ENCODE measurements at places on chromosomes 16 and 17. TPM values are rescaled to one million over a fixed set of nuclear protein-coding genes. Genes with fewer than 3 reads are reported as not detected.

GRCh38 chr17:38416840-38417209, 11.4 kb upstream of the ARHGAP23 start:
- DNase-seq: no peak

DNA sequence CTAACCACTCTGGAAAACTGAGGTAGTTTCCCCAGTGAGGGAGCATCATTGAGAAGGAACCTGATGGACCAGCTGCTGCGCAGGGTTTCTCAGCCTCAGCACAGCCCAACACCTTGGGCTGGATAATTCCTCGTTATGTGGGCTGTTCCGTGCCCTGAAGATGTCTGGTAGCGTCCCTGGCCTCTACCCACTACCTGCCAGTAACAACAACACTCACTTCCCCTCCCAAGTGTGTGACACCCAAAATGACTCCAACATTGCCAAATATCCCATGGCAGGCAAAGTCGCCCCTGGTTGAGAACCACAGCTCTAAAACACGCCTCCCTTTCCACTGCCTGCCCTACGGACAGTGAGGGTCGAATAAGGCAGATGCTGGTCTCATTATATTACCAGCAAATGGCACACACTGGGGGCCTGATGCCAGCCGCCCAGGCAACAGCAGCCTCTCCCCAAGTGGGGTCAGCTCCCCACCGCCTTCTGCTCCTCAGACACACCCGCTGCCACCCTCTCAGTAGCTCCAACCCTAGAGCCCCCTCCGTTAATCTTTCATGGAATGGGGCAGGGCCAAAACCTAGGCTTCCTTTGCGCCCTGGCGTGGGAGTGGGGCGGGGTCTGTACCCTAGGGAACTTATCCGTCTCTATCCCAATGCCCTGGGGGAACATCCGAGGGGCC, 1.0 kb downstream of the RHBDF2 start:
- no peak for DNase-seq

DNA sequence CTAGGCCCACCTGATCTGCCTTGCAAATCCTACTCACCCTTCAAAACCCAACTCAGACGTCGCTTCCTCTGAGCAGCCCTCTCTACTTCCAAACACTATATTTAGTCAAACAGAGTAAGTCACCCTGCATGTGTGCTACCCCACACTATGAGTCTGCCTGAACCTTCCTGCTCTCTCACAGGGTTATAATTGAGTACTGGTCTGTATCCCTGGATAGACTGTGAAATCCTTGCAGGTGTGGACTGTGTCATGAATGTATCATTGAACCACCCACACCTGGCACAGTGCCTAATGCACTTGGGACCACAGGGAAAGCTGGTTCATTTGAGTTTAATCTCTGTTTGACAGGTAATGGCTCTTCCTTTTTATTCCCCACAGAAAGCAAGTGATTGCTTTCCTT, 3.4 kb downstream of the FBXO39 start:
- no peak for DNase-seq

DNA sequence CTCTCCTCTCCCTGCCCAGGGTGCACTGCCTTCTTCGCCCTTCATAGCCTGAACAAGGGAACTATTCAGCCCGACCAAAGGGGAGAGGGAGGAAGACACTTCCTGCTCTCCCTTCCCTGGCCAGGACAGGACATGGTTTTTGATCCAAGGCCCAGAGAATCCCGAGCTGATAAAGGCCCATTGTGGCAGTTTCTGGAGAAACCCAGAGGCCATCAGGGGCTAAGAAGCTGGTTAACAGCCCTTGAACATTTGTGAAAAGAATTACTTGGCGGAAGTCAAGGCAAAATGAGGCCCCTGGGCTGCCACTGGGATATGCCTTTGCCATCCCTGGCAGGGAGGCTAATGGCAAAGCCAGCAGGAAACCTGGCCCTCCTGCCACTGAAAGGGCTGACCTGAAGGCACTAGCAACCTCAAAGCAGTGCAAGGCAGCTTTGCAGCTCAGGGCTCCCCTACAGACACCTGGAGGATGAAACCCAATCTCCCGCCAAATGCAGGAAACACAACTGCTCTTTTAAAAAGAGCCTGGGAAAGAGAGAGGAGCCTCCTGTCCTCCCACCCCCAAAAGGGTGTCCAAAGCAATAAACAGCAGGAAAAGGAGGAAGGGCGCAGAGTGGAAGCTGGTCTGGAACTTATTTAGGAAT, 12.6 kb downstream of the PHB1 start:
- no peak for DNase-seq

DNA sequence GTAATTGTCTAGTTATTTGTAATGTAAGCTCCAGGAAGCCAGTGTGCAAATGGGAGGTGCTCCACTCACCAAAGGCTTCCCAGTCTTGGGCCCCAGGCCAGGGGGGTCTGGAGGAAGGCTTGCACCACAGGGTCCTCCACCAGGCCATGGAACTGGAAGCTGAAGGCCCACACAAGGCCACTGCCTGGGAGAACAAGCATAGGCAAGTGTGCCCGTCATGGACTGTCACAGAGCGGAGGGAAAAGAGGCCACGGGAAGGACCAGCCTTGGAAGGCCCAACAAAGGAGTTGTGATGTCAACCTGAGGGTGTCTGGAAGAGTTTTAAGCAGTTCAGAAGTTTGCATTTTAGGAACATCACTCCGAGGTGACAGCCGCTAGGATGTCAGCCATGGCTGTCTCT, 3.0 kb upstream of the SRRM2 start:
- DNase-seq: no peak

DNA sequence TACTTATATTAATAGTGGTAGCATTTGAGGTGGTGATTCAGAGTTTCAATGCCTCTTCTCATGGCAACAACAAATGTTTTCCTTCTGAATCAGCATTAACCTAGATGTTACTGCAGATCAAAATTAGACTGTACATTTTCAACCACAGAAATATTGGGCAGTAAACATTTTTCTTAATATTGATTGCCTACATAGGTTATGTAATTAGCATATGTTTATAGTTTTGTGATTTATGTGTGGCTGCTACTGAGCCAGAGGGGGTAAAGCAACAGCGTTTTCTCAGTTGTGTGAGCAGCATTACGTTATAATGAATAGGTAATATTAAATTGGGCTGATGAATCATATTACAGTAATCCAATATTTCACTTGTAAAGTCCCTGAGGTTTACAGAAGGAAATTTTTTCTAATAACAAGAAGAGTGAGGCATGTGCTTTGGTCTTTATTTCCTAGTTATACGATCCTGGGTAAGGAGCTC, 18.8 kb upstream of the BMERB1 start:
- no peak for DNase-seq

MYH1 gene
- total RNA-seq: not detected

GRCh38 chr17:43898446-43898845, 8.9 kb downstream of the MPP2 start:
- DNase-seq: no peak

IL32 gene
- total RNA-seq: 57.8 TPM

SLC12A3 gene
- total RNA-seq: not detected

DNA sequence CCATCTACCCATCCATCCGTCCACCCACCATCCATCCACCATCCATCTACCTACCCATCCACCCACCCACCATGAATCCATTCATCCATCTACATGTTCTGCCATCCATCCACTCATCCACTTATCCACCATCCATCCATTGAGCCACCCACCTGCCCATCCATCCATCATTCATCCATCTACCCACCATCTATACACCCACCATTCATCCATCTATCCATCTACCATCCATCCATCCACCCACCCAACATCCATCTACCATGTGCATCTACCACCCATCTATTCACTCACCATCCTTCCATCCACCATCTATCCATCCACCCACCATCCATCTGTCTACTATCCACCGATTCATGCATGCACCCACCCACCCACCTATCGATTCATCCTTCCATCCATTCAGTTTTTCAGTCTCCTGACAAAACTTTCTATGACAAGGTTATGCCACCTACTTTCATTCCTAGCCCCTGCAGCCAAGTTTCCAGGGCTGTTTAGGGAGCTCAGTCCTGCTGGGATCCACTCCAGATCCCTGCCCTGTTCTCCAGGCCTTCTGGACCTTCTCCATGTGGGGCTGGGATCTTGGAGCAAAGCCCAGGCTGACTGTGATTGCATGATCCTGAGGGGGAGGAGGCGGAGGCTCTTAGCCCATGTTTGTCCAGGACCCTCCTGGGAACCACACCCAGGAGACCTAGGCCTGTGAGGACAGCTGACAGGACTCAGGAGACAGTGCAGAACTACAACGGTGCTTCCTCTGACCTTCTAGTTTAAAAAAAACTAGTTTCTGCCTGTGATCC, 27.4 kb downstream of the BCO1 start:
- peak; percentile 86 for DNase-seq

DNA sequence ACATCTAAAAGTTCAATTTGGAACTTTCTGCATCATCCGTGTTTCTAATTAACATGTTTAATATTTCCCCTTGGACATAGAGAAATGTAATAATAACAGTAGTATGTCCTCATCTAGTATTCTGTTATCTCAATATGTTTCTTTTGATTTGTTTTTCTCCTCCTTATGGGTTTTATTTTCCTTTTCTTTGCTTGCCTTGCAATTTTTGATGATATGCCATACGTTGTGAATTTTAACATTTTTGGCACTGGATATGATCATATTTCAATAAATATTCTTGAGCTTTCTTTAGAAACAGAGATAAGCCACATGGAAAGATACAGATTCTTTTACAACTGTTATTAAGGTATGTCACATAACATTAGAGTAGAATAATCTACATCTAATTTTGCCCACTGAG, 1316.2 kb downstream of the CDH8 start:
- no peak for DNase-seq

DNA sequence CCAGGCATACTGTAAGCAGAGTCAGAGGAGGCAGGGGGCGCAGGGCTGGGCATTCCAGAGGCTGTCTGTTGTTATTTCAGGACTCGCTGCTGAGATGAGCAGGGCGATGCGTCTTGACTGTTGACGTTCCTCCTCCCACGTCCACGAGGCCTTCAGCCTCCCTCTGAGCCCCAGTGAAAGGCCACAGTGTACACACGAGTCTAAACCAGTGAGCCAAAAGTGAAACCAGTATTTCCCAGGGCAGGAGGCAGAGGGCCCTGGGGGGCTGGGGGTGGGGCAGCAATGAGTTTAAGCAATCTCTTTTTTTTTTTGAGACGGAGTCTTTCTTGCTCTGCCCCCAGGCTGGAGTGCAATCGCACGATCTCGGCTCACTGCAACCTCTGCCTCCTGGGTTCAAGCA, 21.5 kb downstream of the SMTNL2 start:
- peak; percentile 80 for DNase-seq

DNA sequence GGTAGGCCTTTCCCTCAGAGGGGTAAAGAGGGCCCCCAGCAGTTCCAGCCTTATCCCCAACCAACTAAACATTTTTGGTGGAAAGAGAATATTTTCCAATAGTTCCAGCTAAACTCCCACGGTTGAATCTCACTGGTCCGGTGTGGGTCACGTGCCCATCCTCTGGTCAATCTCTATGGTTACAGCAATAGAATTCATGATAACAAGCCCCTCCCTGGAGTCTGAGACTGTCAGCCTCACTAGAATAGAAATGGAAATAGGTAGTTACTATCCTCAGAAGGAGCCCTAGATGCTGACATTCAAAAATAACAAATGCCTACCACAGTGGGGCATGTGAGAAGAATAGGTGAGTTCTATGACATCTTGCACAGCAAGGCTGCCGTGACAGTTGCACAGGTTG, 37.5 kb upstream of the LITAF start:
- no peak for DNase-seq

SNN gene
- 27.7 TPM for total RNA-seq

- no peak for DNase-seq
Observed at GRCh38 chr16:12319428-12320035, 343.0 kb downstream of the SNX29 start.

- DNase-seq: no peak
Observed at GRCh38 chr17:72772331-72772821, 320.1 kb downstream of the SLC39A11 start.

DNA sequence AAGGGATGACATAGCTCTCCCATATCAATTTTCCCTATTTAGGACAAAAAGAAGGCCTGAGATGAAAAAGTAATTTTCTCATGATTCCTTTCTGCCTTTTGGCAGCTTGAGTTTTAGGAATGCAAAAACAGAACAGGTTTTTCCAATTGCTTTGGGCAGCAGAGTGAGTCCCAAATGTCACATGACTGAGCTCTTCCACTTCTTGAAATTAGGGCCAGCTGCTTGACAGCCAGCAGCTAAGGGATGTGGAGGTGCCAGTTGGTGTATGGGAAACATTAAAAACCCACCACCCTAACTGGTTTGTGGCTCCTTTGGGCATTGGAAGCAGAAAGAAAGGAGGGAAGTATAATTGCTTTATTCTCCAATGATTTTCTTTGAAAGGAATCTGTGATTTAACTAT, 133.8 kb upstream of the FAM20A start:
- DNase-seq: no peak

CSH1 gene
- total RNA-seq: not detected

DNA sequence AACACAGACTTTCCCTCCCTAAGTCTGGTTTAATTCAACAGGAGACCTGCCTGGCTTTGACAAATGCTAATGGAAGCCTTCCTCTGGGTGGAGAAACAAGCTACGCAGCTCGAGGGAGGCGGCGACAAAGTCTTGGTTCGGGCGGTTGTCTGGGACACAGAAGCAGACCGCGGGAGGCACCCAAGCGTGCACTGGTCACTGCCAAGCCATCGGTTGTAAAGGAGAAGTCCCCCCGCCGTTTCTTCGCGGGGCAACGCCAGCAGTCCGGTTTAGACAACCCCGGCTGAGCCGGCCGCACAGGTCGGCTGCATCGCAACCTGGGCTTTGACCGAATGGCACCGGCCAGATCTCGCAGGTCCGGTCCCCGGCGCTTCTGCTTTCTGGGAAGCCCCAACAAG, 586 bp downstream of the GLYR1 start:
- peak; percentile 78 for DNase-seq

ALOX15B gene
- total RNA-seq: 0.16 TPM

DNA sequence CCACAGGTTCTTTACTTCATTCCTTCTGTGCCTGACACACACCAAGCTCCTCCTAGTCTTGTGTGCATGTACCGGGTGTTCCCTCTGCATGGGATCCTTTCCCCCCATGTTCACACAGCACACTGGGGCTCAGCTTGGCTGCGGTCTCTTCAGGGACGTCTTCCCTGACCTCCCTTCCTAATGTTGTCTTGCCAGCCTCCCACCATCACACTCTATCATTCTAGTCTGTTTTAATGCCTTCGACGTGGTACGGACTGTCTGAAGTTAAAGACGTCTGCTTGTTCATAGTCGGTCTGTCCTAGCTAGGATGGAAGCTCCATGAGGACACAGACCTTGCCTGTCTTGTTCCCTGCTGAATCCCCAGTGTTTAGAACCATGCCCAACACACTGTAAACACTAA, 60.1 kb downstream of the USP31 start:
- no peak for DNase-seq

DNA sequence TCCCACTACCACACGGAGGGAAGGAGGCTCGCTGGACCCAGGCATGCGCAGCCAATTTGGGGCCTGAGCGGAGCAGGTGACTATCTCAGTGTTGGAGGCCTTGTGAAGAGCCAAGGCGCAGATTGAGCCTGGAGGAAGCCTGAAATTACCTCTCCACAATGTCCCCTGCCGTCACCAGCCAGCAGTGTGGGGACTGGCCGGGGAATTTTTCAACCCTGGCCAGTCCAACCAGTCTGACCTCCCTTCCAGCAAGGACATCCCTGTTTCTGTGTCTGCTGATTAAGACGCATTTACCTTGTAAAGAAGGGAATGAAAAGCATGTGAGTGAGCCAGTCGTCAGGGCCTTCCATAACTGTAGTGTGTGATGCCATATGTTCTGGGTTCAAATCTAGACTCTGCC, 198.1 kb upstream of the IRX3 start:
- no peak for DNase-seq
